ENCODE measurements at places on chromosomes 16 and 17.

DNA sequence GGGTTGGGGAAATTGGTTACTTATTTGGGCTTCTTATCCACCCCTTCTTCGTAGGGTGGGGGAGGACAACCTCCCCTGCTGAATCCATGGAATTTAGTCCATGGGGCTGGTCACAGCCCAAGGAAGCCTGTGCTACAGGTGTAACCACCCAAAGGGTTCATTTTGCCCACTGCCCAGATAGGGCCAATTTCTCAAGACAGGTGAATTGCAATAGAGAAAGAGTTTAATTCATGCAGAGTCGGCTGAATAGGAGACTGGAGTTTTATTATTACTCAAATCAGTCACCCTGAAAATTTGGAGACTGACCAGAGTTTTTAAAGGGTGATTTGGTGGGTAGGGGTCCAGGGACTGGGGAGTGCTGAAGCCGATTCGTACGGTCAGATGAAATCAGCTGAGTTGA is 101.5 kb upstream of the HS3ST2 start:
- DNase-seq = no peak

DNA sequence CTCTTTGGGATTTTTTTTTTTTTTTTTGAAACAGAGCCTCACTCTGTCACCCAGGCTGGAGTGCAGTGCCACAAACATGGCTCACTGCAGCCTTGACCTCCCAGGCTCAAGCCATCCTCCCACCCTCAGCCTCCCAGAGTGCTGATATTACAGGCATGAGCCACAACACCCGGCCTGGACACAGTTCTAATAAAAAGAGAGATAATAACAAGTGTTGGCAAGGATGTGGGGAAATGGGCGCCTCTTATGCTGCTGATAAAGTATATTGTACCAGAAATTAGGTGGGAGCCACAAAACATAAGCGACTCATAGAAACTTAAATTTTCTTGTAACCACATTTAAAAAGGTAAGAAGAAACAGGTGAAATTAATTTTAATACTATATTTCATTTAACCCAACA is 50.4 kb upstream of the FA2H start:
- no peak for DNase-seq

DNA sequence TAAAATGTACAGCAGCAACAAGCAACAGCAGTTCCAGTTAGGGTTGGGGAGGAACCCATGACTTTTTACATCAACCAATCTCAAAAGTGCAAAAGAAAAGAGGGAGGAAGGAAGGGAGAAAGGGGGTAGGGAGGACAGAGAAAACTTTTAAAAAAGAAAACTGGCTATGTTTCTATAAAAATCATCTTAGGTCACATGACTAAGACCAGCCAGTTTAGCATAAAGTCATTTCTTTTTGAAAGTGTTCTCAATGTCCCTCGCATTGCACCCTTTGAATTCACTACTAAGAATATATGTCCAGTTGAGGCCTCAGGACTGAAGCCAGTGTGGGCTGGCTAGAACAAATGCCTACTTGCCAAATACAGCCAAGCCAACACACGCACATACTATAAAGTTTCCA is 28.9 kb downstream of the DCUN1D3 start:
- no peak for DNase-seq

DNA sequence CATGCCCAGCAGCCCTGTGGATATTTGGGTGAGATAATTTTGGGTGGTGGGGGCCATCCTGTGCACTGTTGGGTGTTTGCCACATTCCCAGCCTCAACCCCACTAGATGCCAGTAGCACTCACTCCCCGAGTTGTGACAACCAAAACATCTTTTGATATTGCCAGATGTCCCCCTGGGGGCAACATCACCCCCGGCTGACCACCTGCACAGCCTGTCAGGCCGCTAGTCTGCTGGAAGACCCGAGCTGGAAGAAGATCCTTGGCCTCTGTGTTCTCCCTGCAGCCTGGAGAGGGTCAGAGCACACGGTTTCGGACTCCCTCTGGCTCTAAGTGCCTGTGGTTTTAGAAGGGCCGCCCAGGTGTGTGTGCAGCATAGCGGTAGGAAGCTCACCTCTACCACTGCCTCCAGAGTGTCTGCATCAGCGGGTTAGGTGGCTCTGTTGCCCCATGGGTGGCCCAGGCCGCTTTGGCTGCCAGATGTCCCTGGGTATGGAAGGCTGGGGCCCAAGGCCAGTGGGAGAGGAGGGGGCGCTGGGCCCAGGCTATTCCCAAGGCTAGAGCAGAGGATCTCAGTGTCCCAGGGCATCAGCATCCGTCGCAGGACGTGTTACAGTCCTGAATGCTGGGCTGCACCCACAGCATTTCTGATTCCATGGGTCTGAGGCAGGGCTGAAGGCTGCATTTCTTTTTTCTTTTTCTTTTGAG is 195.8 kb upstream of the GSE1 start:
- DNase-seq = no peak

- no peak for DNase-seq
These were observed 4.7 kb downstream of the DGKE start for GRCh38 chr17:56838687-56839086.

All from brain microvascular endothelial cell (primary cell).